ENCODE measurements at places on chromosomes 16 and 17.

DNA sequence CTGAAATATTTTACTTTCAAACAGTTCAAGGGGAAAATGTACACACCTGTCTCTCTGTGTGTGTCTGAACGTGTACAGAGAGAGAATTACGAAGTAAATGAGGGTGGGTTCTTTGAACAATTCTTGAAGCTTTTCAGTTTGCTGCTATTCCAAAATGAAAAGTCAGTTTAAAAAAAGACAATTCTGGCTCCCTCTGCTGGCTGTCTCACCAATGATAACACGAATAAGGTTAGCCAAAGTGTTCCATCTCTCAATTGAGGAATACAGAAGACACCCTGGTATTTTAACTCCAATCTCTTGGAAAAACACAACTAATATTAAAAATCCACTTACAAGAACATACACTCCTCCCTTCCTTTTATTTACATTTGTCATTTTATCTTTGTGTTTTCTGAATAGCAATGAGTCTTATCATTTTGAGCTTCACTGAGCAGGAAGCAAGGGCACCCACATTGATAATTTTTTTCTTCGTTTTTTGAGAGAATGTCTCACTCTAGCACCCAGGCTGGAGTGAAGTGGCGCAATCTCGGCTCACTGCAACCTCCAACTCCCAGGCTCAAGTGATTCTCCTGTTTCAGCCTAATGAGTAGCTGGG lies 20.5 kb downstream of the EFTUD2 start:
- peak; percentile 51 for DNase-seq

DNA sequence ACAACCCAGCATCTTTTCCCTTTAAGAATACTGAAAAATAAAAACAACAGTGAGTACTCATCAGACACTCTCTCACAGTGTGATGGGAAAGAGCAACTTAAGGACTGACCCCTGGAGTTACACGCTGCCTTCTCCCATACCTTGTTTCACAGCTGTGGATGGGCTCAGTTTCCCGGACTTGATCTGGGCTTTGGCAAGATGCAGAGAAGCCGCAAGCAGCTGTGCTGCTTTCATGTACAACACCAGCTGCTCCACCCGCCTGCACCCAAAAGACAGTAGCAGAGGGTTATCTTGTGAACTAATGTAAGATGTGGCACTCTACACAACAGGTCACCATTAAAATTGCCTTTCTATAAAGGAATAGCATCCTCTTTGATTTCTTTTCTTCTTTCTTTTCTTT lies 32.7 kb upstream of the ALDH3A1 start:
- DNase-seq: no peak

DNA sequence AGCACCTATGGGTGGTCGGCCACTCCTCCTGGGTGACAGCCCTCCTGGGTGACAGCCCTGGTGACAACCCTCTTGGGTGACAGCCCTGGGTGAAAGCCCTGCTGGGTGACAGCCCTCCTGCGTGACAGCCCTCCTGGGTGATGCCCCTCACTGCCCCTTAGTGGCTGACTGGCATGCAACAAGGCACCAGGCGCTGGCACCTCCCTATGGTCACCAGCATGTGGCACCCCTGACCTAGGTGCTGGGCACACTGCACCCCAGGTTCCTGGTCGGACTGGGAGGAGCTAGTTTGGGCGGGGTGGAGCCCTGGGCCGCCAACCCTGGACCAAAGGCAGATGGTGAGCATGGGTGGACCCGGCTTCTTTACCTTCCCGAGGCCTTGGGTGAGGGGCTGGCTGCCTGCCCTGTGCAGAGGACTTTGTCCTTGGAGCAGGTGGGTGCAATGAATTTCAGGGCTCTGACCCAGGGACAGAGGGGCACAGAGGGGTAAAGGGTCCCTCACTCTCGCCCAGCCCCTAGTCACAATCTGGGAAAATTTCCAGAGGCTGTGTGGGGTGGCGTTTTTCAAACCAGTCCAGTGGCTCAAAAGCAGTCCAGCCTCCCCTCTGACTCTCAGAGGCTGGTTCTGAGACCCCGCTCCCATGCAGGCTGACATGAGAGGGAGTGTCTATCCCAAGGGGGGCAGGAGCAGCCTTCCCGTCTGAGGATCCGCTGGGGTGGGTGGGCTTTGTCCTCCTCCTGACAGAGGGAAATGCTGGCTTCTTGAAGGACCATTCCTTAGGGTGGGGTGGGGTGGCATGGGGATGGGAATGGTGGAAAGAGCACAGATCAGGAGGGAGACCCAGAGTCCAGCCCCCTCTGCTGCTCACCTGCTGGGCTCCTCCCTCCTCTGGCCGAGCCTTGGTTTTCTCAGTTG lies 25.9 kb upstream of the TNFRSF13B start:
- DNase-seq: no peak

DNA sequence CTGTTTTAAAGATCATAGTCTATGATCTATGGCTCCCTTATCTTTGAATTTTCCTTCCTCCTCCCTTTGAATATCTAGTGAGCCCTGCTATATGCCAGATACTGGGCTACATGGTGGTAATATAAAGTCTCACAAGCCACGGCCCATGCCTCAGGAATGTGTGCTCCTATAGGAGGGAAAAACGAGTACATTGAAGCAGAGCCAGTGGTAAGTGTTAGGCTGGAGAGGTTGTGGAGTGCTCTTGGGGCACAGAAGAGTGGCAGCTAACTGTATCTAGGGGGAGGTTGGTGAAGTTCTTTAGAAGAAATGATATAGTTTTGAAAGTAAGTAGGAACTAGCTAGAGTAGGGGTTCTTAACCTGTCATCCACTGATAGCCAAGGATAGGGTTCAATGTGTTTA lies 105.8 kb upstream of the PMFBP1 start:
- no peak for DNase-seq

GRCh38 chr17:83161298-83162034 lies 82.1 kb downstream of the METRNL start:
- no peak for DNase-seq

- no peak for DNase-seq
These were observed 37.9 kb downstream of the UBN1 start for GRCh38 chr16:4884972-4885874.

Data from astrocyte of the hippocampus (primary cell).